Activated CD4-positive, alpha-beta T cell treated with anti-CD3 and anti-CD28 coated beads, Interleukin-2, amount 50 U/mL, for 48 hours (primary cell): ENCODE measurements at places on chromosomes 11 and 22.

- no peak for DNase-seq
Measured at GRCh38 chr11:56716379-56716854, 17.5 kb downstream of the OR9G1 start.

- DNase-seq, result no peak
Measured at GRCh38 chr11:33179348-33179803, 18.1 kb upstream of the CSTF3 start.

DNA sequence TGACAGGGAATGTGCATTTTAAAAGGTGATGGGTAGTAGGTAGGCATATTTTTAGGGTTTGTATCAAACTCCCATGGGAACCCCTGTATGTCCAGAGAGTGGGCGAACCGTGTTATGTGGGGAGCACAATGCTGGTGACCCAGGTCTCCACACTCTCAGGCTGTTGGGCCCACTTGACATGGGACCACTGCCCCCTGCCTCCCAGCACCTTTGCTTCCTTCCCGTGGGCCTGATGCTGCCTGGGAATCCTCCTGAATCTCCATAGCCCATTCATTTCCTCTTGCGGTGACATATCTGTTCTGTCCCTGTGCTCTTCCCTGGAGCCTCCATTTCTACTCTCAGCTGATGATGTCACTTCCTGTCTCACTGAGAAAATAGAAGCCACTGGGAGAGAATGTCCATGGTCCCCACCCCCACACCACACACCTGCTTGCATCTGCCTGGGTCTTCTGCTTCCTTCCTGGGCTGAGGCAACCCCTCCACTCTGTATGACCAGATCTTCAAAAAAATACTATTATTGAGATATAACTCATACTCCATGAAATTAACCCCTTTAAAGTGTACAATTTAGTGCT lies 55.8 kb upstream of the THY1 start:
- no peak for DNase-seq

GRCh38 chr11:83643115-83643514 lies 356.9 kb upstream of the CCDC90B start:
- DNase-seq, result no peak

- DNase-seq, result no peak
Measured at GRCh38 chr11:1111545-1112212, 37.0 kb downstream of the MUC2 start.

DNA sequence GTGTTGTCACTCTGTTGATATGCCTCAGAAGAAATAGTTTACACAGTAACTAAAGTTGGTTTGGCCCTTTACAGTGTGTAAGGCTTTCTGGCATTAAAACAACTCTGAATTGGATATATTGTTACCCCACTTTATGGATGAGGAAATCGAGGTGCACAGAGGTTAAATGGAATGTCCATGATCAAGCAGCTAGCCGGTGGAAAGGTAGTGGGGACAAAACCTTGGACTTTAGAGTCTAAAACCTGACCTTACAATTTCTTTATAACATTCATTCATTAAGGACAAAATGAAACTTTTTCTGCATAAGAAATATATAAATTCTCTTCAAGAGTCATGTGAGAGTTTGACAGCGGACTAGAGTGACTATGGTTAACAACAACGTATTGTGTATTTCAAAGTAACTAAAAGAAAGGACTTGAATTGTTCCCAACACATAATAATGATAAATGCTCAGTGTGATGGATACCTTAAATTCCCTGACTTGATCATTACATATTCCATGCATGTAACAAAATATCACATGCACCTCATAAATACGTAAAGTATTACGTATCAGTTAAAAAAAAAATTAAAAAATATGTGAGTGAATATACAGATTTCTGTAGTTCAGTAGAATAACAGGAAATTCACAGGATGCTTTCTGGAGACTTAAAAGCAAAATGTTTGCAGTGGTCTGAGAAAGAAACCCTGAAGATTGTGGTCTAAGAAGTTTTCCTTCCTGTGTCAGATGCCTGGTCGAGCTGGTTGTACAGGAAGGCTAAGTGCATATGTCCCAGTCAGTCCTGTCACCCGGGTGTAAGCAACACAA lies 51.0 kb downstream of the TEAD1 start:
- no peak for DNase-seq

GRCh38 chr11:45982656-45983470 lies 60.4 kb downstream of the LARGE2 start:
- DNase-seq, result peak; percentile 61

DNA sequence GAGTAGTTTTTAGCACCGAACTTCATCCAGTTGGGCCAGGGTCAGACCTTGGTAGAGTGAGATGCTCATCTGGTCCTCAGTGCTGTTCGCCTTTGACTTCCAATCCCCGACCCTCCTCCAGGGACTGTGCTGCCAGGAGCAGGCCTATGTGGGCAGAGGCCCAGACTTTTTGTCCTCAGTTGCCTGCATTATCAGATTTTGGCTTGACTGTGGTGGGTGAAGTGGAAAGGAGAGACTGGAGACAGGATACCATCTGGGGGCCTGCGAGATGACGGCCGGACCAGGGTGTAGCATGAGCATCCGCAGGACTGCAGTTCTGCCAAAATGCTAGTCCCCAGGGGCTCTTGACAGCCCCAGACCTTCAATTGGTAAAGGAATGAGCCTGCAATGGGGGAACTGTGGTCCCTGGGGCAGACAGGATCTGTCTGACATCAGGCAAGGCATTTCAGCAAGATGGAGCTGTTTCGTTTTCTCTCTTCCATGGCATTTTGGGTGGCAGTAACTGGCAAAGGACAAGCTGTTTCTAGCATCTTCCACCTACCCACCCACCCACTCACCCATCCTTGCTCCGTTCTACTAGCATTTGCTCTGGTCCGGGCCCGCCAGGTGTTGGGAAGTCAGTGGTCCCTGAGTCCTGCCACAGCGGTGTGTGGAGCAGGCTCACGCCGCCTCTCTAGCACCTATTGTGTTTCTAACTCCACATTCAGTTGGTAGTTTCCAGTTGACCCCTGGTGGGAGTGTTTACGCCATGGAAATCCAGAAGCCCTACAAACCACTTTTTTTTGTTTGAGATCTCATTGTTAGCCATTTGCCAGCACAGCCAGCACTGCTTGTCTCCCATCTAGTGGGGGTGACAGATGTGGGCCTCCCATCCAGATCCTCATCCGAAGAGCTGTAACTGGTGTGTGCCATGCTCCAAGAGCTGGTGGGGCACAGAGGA lies 53.5 kb downstream of the OTOG start:
- no peak for DNase-seq

GRCh38 chr22:46024136-46024840 lies 47.3 kb upstream of the WNT7B start:
- no peak for DNase-seq

- no peak for DNase-seq
Measured at GRCh38 chr11:8723711-8724110, 41.1 kb downstream of the RPL27A start.

- no peak for DNase-seq
Measured at GRCh38 chr11:91869686-91870085, 354.9 kb upstream of the FAT3 start.

DNA sequence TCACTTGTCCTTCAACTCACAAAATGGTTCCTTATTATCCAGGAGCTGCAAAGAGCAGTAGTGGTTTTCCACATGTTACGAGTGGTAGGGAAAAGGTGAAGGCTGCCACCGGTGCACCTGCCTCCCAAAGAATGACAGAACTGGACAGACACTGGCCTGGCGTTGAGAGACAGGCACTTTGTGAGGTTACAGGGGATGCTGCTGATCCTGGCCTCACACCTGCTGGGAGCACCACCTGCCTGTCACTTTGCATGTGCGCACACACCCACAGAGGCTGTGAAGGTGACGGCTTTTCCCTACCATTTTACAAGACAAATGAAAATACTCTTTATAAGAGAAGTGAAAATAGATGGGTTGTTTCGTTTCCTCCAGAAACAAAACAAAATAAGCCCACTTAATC lies 175.3 kb upstream of the B3GAT1 start:
- no peak for DNase-seq

DNA sequence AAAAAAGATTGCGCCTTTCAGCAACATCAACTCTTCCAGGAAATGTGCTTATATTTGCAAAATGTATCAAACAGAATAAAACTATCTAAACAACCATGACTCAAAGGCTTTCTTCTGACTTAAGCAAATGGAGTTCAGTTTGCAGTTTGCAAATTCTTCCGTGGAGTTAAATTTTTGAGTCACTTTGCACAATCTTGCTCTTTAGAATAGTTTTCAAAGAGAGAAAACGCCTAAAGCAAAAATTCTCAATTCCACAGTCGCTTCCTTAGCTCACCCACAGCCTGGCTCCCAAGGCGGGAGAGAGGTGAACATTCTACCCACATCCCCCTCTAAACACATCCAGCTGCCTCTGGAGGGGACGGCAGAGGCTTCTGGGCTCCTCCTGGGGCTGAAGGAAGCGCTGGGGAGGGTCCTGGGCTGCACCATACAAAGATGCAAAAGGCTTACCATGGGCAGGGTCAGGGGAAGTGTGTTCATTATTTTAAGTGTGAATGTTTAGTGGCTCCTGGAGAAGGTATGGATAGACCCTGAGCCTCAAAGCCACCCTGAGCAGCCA lies 1487.3 kb downstream of the TBC1D22A start:
- DNase-seq, result no peak

- no peak for DNase-seq
Measured at GRCh38 chr11:109939166-109939810, 153.9 kb upstream of the ZC3H12C start.

DNA sequence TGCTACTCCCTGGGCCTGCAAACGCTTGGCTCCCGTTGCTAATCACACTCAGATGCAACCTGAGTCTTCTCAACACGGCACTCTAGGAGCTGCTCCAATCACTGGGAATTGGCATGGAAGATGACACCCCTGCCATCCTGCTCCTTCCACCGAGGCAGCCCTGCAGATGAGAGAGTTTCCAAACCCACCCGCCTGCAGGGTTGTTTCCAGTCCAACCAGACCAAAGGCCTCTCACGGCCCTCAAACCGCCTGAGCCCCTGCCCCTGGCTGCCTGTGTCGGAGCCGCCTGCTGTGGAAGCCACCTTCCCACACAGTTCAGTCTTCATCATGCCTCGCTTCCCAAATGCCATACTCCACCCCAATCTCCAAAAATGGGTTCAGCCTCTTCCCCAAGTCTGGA lies 36.8 kb upstream of the TP53I11 start:
- DNase-seq, result no peak

DNA sequence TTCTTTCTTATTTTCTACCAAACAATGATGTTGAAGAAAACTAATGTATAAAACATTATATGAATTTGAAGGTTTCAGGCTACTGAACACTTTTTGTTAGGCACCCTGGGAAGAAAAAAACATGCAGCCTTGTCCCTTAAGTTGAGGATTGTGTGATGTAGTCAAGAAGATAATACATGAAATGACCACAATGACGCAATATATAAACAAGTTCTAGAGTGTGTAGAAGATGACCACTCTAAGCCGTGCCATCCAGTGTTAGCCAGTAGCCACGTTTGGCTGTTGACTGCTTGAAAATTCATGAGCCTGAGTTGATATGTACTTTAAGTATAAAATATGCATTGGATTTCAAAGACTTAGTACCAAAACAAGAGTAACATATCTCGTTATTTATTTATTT lies 16.2 kb downstream of the SWAP70 start:
- DNase-seq, result no peak

- DNase-seq, result no peak
Measured at GRCh38 chr22:31281733-31282132, 10.6 kb downstream of the PIK3IP1 start.

DNA sequence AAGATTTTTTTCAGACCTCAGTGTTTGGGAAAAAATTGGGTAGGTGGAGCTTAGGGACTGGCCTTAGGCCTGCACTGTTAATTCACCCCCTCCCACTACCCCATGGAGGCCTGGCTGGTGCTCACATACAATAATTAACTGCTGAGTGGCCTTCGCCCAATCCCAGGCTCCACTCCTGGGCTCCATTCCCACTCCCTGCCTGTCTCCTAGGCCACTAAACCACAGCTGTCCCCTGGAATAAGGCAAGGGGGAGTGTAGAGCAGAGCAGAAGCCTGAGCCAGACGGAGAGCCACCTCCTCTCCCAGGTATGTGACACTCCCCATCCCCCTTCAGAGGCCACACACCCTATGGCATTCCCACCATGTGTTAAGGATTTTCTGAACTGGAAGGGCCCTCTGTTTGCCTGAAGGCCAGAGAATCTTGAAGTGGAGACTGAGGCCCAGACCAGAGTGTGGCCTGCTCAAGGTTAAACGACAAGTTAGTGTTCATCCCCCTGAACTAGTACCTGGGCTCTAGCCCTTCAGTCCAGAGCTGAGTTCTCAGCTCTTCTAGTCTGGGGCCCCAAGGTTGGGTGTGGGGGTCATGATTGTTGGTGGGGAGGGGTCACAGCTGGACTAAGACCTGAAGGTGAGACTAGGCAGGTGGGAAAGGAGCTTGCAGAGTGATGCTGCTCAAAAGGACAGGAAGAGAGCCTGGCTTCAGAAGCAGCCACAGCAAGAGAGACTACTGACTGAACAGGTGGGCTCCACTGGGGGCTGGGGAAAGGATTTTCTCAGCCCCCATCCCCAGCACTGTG lies 2.3 kb upstream of the FOLR1 start:
- DNase-seq, result no peak

GRCh38 chr11:61173456-61173855 lies 12.2 kb upstream of the VPS37C start:
- DNase-seq, result no peak

GRCh38 chr11:102253020-102253715 lies 64.1 kb upstream of the BIRC3 start:
- no peak for DNase-seq
